ENCODE measurements at places on chromosomes 5 and 9.

DNA sequence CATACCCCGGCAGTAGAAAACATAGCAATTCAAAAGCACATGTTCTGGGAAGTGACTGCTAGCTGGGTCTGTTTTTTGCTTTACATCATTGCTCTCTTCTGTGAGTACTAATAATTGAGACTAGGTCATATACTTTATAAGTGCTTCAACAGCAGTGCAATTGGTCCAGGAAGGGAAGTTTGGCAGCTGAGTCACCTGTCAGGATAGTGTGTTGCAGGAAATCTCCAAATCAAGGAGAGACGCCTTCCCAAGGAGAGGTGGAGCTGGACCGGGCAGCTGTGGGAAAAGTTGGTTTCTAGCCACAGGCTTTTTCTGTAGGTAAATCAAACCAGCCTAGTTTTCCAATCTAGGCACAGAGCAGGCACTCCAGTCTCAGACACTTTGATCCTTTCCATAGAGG is 330.1 kb downstream of the ENC1 start:
- DNase-seq, result no peak

- DNase-seq, result no peak
These were observed 272.3 kb upstream of the WWC1 start for GRCh38 chr5:168019143-168019542.

DNA sequence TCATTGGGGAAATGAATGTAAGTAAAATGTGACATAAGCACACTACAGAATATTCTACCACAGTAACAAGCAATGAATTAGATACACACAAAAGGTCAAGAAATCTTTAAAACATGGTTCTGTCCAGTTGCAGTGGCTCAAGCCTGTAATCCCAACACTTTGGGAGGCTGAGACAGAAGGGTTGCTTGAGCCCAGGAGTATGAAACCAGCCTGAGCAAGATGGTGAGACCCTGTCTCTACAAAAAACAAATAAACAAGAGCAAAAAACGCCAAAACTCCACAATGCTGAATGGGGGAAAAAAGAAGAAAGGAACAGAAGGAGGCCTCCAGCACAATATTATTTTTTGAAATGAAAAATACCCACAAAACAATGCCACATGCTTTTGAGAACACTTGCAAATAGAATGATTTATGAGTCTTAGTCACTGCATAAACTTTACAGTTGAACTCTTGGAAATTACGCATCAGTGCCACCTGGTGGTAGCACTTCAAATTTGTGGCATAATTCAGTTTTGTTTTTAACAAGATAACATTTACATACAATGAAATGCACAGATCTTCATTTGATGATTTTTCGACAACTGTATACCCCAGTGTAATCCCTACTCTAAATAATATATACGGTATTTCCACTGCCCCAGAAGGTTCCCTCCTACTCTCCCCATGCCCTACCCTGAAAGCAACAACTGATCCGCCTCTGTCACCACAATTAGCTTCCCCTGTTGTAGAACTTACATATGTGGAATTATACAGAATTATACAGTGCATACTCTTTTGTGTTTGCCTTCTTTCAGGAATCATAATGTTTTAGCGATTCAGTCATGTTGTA is 14.4 kb upstream of the SPINK4 start:
- peak; percentile 68 for DNase-seq

DNA sequence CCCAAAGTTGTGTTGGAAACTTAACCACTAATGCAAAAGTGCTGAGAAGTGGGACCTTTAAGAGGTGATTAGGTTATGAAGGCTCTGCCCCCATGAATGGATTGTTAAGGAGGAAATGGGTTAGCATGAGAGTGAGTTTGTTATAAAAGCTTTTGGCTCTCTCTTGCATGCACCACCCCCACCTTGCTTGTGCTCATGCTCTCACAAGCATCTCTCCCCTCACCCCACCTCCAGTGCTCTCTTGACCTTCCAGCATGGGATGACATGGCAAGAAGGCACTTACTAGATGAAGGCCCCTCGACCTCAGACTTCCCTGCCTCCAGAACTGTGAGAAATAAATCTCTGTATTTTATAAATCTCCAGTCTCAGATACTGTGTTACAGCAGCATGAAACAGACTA is 52.8 kb downstream of the RICTOR start:
- no peak for DNase-seq

DNA sequence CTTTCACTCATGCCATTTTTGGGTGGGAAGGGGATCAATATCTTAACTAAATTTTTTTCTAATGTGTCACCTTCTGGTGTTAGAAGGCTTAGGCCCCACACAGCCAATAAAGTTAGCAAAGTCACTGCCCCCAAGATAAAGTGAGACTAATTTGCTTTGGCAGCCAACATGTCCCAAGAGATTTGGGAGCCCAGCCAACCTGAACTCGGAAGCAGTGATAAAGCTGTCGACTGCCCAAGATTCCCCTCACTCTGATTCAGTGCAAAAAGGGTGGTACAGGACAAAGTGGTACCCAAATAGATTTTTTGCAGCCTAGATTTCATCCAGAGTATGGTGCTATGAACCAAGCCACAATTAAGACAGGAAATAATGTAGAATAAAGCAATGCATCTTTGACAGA is 572.5 kb upstream of the ARRDC3 start:
- no peak for DNase-seq

GRCh38 chr9:98774746-98775145 is 21.6 kb downstream of the ANKS6 start:
- DNase-seq, result peak; percentile 20

DNA sequence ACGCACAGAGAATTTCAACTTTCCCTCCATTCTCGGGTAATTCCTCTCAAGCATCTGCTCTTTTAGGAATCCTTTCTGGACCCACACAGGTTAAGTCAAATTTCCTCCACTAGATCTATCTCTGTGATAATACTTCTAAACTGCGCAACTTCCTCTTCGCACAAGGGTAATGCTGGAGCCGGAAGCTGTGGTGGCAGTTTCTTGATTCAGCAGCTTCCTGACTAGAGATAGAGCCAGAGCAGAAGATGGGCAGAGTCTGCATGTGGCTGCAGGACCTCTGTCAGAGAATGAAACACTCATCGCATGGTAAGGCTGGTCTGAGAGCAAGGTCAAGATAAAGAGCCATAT is 11.1 kb upstream of the CDC42SE2 start:
- no peak for DNase-seq

GRCh38 chr5:61641748-61642565 is 309.9 kb downstream of the ZSWIM6 start:
- DNase-seq, result no peak

- DNase-seq, result no peak
These were observed 39.1 kb upstream of the KLF4 start for GRCh38 chr9:107528686-107529085.

GRCh38 chr5:43780586-43780985 is 177.6 kb downstream of the NNT start:
- no peak for DNase-seq

- peak; percentile 68 for DNase-seq
These were observed 23.0 kb downstream of the CDH10 start for GRCh38 chr5:24621792-24622191.

DNA sequence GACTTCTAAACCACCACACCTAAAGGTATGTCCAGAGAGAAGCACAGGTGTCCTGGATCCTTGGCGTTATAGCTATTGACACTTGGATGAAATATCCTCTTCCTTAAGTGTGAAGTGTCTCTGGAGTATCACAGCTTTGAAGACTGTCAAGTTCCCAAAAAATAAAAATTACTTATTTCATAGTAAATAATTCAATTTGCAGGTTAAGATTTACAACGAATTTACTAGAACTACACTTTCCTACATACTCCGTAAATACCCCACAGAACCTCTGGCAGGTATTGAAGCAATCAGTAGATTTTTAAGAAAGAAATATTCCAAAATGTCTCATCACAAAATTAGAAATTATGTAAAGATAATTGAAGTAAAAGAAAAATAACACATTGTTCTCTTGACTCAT is 27.1 kb upstream of the POC5 start:
- DNase-seq, result no peak

- no peak for DNase-seq
These were observed 32.0 kb downstream of the SAR1B start for GRCh38 chr5:134600600-134600999.

GRCh38 chr5:98993512-98993911 is 64.7 kb upstream of the CHD1 start:
- no peak for DNase-seq

GRCh38 chr5:56819060-56819881 is 3.9 kb downstream of the MAP3K1 start:
- no peak for DNase-seq

DNA sequence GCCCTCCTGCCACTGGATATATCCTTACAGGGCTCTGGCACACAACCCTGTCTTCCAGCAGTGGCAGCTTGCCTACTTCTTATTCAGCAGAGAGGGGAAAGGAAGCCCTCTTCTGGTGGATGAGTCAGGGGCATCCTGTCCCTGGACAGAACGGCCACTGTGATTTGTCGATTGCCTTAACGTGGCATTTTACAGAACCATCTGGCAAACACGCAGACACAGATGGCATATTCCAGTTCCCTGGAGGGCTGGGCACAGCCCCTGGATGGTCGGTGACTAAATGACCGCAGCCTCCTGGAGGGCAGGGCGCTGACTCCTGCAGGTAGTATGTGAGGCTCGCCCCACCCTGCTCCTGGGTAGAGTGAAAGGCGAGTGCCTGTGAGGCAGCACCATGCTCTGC is 62.1 kb downstream of the DCP2 start:
- DNase-seq, result no peak

GRCh38 chr9:126528111-126528510 is 85.6 kb upstream of the LMX1B start:
- no peak for DNase-seq

GRCh38 chr9:132472599-132472998 is 62.6 kb downstream of the CFAP77 start:
- DNase-seq, result no peak

- DNase-seq, result no peak
These were observed 32.6 kb downstream of the FNBP1 start for GRCh38 chr9:130010151-130010988.

- no peak for DNase-seq
These were observed 4.8 kb downstream of the HSDL2 start for GRCh38 chr9:112384690-112385089.
